ENCODE measurements at places on chromosomes 7 and 10.

DNA sequence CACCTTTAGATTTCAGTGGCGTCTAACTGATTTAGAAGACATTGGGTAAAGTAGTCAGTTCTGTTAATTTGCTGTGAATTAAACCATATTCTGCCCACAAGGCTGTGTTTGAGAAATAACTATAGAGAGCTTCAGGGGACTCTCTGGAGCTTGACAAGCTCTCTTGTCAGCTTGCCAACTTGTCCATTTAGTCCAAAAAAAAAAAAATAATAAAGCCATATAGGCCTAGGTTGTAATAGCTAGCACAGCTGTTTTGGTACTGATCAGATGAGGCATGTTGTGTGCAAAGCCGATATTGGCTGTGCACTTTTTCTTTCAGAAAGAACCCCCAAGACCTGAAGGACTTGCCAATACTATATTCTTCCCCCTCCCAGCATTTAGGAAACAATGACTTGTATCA, 20.2 kb upstream of the ZNF282 start:
- DNase-seq: no peak

DNA sequence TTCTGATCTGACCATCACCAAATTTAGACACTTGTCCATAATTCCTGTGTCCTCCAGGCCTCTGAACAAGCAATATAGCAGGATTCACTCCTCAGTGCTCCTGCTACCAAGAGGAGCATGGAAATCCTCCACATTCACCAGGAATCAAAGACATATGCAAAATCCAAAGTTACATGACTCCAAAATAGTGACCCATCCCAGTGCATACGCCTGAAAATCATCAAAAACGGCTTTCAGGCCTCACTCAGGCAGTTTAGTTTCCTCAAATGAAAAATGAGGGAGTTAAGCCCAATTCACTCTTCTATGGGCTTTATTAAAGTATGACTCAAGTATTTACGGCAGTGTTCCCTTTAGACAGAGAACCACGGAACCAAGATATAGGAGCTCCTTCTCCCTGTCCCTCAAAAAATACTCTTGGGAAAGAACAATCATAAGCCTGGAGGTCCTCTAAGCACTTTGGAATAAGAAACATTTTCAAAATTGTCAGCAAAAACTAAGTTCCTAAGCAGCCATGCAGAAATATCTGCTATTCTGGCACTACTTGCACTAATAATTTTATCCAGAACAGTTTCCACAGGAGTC, 240.7 kb downstream of the PARD3 start:
- DNase-seq: no peak

DNA sequence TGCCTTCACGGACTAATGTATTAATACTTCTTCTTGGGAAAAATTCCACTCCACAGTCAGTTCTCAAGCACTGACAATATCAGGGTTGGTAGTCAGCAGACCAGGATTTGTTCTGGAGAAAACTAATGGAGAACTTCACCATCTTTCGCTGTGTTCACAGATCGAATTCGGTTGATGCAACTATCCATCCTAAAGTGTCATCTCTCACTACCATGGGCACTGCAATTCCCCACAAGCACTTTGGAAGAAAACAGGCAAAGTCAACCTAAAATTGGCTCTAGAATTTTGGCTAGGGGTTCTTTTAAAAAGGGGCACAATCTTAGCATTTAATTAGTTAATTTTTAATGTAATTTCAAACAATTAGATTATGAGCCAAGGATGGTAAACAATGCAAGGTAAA, 164.4 kb downstream of the HGF start:
- DNase-seq: no peak

- DNase-seq: no peak
Measured at GRCh38 chr10:100637785-100638184, 102.0 kb downstream of the HIF1AN start.

DNA sequence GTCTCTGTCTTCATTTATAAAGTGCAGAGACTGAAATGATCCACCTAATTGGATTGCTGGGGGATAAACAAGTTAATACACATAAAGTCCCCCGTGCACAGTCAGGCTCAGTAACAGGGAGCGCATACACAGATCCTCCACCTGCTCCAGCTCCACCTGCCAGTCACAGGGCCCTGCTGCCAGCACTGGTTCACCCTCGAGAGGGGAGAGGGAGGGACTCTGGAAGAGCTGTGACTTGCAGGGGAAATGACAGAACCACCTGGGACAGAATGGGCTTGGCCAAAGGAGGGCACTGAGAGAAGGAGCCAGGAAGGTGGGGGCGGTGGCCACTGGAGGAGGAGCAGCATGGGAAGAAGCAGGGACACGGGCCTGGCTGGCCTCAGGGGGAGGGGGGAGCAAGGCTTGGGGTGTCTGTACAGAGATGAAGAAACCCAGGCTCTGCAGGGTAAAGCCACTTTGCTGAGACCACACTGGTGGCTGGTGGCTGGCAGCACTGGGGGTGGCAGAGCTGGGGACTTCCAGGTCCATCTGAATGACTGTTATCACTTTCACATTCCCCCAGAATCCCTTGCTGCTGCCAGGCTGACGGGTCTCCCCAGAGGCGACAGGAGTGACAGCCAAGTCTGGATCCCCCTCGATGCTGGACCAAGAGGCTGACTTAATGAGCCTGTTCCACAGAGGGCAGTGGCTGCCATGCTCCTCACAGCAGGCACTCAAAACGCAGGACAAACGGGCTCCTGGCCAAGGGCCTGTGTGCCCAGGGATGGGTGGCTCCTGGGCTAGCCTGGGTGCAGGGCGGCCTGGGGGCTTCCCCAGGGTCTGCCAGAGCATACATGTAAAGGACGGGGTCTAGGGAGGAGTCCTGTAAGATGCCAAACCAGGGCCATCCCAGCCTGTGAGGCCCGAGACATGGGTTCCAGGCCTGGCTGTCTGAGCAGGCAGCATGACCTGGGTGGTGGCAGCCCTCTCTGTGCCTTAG, 151.1 kb downstream of the SH3PXD2A start:
- DNase-seq: no peak

DNA sequence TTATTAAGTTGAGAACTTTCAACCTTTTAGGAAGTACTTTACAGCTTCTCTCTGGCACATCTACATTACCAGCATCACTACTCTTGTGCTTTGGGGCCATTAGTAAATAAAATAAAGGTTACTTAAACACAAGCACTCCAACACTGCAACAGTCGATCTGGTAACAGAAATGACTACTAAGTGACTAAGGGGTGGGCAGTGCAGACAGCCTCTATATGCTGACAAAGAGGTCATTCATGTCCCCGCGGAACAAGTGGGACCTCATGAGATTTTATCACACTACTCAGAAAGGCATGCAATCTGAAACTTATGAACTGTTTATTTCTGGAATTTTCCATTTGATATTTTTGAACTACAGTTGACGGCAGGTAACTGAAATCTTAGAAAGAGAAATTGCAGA, 111.3 kb upstream of the DNAJB12 start:
- DNase-seq: no peak

GRCh38 chr10:117967149-117967650, 79.5 kb downstream of the RAB11FIP2 start:
- DNase-seq: no peak
